ENCODE measurements at places on chromosomes 4 and X.

- no peak for DNase-seq
Measured at GRCh38 chrX:105126201-105126600, 94.3 kb downstream of the TEX13A start.

DNA sequence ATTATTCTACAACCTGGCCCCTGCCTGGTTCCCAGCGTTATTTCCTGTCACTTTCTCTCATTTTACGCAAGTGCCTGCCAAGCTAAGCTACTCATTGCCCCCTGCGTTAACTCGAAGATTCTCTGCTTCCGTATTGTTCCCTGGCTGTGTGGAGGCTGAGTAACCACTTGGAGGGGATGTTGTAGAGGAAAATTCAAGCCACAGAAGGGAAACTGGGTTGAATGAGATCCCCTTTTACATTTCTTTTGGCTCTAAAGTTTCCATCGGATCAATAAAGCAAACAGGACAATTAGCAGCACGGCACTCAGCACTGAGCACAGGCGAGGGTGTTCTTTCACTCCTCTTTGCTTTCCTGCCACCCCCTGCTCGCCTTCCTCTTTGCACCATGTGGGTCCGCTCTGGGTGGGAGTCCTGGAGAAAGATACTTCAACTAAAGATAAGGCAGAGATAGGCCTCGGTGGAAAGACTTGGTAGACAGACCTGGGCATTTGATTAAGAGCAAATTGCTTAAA lies 4.2 kb upstream of the TMSB4X start:
- DNase-seq, result no peak

DNA sequence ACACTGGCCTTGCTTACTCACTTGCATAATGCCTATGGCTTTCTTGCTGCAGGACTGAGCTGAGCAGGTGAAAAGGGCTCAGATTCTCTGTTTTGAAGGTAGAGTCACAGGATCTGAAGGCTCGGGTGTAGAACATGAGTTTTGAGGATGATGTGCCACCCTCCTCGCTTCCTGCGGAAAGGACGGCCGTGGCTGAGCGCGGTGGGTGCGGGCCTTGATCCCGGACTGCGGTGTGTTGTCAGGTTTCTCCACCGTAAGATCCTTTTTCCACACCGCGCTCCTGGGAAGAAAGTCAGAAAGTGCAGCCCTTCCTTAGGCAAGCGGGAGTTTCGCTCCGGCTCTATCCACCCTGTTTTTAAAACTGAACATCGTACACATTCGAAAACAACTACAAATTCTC lies 36.2 kb downstream of the ZFP42 start:
- DNase-seq, result no peak

DNA sequence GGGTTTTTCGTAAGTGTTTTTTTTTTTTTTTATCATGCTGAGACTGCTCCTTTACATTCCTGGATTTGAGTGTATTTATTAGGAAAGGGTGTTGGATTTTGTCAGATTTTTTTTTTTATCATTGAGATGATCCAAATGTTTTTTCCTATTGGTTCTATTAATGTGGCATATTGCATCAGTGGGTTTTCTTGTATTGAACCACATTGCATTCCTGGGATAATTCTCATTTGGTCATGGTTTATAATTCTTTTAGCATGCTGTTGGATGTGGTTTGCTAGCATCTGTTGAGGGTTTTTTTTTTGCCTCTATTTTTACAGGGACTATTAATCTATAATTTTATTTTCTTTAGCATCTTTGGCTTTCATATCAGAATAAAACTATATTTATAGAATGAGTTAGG lies 28.8 kb downstream of the COL4A5 start:
- DNase-seq, result no peak

- DNase-seq, result no peak
Measured at GRCh38 chr4:93080316-93080715, 748.2 kb upstream of the ATOH1 start.

GRCh38 chr4:89134775-89135319 lies 23.5 kb downstream of the TIGD2 start:
- DNase-seq, result no peak

DNA sequence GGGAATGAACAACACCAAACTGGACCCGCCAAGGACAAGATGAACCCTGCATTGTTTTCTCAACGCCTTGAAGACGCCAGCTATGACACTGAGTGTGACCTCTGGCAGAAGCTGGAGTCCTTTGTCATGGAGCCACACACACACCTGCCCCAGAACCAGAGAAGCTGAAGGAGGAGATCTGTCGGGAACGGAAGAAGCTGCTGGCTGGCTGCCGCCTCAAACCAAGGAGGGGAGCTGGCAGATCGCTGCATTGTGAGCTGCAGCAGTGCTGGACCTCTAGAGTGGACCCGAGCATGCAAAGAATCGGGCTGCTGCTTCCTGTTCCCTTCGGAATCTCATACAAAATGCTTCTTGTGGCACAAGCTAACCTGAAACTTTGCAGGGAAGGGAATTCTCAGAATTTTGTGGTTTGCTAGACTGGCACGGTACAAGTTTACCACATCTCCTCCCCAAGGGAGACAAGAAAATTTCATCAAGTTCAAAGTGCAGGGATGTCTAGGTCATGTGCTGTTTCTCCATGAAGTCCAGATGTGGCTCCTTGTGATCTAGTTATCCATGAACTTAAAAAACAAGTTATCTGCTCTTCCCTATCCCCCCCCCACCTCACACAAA lies 23.4 kb upstream of the GLRB start:
- DNase-seq, result no peak
